Daoy (cell line): ENCODE measurements at places on chromosomes 4 and X.

DNA sequence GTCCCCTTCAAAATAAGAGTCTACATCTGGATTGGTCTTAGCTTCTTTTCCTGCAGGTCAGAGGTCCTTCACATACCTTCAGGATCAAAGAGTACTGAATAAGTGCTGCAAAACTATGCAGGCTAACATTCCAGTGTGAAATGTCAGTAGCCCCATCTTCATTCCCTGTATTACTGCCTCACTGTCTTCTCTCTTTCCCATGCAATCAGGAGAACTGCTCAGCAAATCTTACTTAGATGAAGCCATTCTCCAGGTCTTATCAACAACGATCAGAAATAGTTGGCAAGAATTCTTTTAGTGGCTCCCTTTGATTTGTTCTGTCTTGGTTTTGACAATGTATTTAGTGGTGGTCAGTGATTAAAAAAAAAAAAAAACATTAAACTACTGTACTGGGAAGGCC lies 26.0 kb upstream of the IQCM start:
- no peak for DNase-seq

DNA sequence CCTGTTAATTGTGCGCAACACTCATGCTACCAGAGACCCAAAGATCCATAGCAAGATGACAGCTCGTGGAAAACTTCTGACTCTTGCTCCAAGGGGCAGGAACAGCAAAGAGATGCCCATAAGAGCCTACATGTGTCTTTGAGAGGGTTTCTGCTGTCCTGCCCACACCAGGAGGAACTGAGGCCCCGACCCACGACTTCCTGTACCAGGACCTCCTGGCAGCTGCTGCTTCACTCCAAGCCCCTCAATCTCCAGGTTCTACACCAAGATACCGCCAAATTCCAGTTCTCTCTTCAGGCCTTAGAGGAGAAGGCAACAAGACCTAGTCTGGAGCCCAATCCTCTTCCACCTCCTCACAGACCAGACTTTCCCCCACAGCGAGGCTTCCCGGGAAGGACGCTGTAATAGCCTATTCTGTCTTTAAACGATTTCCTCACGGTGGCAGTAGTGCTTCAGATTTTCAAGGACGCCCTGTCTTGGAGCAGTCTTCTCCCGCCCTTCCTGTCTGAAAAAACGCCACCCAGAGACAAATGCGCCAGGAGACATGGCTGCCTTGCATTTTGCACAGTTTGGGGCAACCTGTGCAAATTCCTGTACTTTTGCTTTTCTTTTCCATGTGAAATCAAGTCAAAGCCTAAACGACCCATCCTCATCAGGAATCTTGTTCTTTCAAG lies 230.2 kb upstream of the STK26 start:
- DNase-seq: no peak

DNA sequence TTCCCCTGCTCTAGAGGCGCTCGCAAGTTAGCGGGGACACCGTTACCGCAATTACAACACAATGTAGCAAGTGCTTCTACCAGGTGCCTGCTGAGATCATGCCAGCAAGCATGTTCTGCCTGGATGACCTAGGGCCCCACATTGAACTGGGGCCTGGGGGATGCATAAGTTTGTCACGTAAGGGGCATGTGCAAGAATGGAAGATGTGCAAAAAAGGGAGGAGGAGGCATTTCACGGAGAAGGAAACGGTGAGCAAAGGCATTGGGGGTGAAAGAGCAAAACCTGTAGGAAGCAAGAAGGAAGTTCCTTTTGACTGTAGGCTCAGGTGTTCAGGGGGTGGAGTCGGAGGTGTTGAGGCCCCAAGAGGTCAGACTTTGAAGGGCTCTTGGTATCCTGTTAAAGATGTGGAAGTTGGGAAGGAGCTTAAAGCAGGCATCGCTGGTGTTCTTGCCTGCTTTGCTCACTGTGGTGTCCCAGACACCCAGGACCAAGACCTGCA lies 602 bp upstream of the SCARB2 start:
- no peak for DNase-seq

DNA sequence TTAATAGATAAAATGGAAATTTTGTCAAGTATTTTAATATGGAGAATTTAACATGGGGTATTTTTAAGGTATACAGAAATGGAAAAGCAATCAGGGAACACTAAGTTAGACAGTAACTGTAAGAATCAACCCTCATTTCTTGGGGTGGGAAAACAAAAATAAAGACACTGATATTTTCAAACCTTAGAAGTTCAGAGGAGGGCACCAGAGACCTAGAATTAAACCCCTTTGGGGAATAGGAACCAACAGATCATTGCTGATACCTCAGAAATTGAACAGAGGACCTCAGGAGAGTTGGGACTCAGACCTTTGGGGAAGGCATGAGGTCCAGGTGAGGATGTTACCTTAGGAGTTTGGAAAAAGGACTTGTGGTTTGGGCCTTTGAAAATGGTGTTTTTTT lies 435.6 kb downstream of the TMA16 start:
- DNase-seq: no peak

GRCh38 chr4:9765091-9765490 lies 16.3 kb upstream of the DRD5 start:
- peak; percentile 30 for DNase-seq

GRCh38 chr4:53599632-53600031 lies 8.3 kb upstream of the LNX1 start:
- no peak for DNase-seq

GRCh38 chrX:53280331-53281320 lies 758 bp downstream of the IQSEC2 start:
- peak; percentile 48 for DNase-seq

DNA sequence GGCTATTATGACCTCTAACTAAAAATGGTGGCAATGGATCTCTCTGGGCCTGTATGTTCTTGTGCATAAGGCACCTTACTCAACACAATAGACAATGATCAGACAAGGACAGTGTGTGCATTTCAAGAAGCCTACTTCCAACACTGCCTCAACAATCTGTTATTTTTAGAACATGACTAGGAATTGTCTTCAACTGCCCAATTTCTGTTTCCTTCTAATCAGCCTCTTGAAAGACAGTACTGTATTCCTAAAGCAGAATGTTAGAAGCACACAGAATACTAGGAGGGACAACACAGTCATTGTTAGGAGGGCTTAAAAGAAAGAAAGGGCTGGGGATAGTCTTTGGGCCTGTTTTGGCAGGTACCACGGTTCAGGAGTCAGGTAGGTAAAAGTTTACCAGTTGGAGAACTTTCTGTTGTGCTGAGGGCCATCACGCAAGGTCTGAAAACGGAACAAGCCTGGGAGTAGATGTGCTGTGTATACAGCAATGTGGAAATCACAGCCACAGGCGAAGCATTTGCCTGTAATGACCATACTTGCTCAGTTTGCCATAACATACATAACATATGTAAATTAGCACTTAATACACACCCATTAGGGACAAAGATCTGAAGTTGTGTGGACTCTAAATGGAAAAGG lies 100.8 kb upstream of the ATXN3L start:
- DNase-seq: no peak

DNA sequence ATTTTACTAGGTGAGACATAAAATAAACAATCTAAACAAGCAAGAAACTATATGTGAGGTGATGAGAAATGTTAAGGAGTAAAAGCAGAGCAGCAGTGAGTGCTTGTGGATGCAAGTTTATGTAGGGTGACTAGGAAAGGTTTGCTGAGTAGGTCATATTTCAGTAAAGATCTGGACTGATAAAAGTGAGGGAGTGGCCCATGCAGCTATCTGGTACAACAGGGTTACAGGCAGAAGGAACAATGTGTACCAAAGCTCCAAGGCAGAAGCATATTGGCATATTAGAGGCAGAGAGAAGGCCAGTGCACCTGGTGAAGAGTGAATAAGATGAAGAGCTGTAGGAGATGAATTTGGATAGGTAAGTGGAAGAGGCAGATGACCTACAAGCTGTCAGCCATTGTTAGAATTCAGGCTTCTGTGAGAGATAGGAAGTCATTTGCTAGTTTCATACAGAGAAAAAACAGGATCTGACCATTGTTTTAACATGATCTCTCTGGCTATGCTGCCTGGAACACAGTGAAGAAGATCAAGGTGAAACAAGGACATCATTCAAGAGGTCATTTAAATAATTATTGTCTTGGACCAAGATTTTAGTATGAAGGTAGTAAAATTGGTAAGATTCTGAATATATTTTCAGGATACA lies 274.6 kb downstream of the ANKRD50 start:
- DNase-seq: no peak

- DNase-seq: peak; percentile 53
Observed at GRCh38 chr4:1356181-1356998, 9.4 kb downstream of the UVSSA start.

GRCh38 chr4:46329118-46329976 lies 60.6 kb downstream of the GABRA2 start:
- DNase-seq: no peak

GRCh38 chr4:24394041-24394440 lies 190.3 kb downstream of the DHX15 start:
- DNase-seq: peak; percentile 63

- DNase-seq: peak; percentile 48
Observed at GRCh38 chr4:24470666-24471485, 113.5 kb downstream of the DHX15 start.

DNA sequence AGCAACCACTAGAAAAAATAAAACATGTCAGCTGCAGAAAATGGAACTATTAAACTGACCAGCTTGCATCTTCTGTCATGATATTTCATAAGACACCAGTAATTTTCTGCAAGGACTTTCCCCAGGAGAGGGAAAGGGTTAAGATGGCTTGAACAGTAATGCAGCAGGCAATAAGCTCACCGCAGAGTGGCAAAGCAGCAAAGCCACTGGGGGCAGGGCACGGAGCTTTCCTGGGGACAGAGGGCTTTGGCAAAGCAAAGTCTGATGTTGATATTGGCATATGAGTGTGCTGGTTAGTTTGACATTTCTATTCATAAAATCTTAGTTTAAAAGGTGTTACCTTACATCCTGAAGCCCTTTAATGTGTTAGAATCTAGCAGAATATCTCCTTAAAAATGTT lies 55.1 kb upstream of the NAP1L5 start:
- no peak for DNase-seq

DNA sequence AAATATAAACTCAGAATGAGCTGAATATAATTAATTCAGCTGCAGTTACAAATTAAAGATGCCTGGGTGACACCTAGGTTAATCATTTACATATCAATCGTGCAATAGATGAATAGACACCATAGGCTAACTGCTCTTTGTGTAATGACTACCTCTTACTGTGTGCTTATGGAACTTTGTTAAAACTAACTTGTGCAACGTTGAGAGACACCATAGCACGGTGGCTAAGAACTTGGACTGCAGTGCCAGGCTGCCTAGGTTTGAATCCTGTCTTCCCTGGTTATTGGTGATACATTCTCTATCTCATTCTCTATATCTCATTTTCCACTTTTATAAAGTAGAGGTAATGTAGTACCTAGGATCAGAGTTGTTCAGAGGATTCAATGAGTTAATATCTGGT lies 46.9 kb downstream of the SMAD1 start:
- no peak for DNase-seq

- DNase-seq: no peak
Observed at GRCh38 chrX:44569122-44569521, 26.5 kb upstream of the FUNDC1 start.

GRCh38 chrX:139815771-139816170 lies 107.8 kb upstream of the MCF2 start:
- no peak for DNase-seq

GRCh38 chr4:121978172-121978516 lies 26.3 kb upstream of the TRPC3 start:
- no peak for DNase-seq

GRCh38 chr4:153798420-153798819 lies 9.5 kb upstream of the SFRP2 start:
- no peak for DNase-seq

DNA sequence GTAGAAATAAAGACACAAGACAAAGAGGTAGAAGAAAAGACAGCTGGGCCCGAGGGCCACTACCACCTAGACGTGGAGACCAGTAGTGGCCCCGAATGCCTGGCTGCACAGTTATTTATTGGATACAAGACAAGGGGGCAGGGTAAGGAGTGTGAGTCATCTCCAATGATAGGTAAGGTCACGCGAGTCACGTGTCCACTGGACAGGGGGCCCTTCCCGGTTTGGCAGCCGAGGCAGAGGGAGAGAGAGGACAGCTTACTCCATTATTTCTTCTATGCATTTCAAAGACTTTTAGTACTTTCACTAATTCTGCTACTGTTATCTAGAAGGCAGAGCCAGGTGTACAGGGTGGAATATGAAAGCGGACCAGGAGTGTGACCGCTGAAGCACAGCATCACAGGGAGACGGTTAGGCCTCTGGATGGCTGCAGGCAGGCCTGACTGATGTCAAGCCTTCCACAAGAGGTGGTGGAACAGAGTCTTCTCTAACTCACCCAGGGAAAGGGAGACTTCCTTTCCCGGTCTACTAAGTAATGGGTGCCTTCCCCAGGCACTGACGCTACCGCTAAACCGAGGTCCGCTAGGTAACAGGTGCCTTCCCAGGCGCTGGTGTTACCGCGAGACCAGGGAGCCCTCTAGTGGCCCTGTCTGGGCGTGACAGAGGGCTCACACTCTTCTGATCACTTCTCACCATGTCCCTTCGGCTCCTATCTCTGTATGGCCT lies 44.9 kb downstream of the ZBTB49 start:
- DNase-seq: peak; percentile 69

DNA sequence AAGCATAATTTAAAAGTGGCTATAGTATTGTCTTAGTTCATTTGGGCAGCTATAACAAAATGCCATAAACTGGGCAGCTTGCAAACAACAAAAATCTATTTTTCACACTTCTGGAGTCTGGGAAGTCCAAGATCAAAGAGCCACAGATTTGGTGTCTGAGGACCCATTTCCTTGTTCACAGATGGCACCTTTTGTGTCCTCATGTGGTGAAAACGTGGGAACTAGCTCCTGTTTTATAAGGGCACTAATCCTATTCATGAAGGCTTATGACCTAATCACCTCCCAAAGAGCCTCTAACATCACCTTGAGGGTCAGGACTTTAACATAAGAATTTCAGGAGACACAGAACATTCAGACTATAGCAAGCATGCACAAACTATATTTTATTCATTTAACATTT lies 126.5 kb upstream of the WDFY3 start:
- DNase-seq: no peak

GRCh38 chrX:105299286-105299685 lies 78.8 kb upstream of the TEX13A start:
- no peak for DNase-seq

GRCh38 chr4:53131562-53131925 lies 234.3 kb downstream of the SCFD2 start:
- no peak for DNase-seq

GRCh38 chrX:118353081-118353850 lies 7.4 kb downstream of the WDR44 start:
- DNase-seq: no peak

- DNase-seq: no peak
Observed at GRCh38 chr4:38088321-38088720, 128.1 kb downstream of the PTTG2 start.

GRCh38 chr4:77992581-77992980 lies 64.5 kb upstream of the FRAS1 start:
- no peak for DNase-seq

DNA sequence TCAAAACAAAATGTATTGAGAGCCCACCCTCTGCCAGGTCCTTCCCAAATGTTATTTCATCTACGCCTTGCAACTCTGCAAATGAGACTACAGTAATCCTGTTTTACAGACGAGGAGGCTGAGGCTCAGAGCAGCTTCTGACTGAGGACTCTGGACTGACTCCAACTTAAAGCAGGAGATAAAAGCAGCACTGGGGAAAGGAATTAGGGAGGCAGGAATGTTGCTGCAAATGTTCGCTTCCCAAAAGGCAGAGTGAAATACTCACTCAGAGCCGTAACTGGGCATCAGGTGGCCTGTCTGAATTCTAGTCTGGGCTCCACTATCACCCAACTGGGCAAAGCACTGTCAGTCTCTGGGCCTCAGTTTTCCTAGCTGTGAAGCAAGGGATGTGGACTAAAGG lies 94.7 kb upstream of the SRD5A3 start:
- DNase-seq: no peak
